ENCODE measurements at places on chromosomes 11 and 22.

GRCh38 chr11:70503468-70504221 lies 105.3 kb downstream of the CTTN start:
- no peak for DNase-seq

- no peak for DNase-seq
These were observed 6.2 kb upstream of the LINC01488 start for GRCh38 chr11:69475141-69475865.

- no peak for DNase-seq
These were observed 13.1 kb downstream of the PTPN5 start for GRCh38 chr11:18778468-18778867.

DNA sequence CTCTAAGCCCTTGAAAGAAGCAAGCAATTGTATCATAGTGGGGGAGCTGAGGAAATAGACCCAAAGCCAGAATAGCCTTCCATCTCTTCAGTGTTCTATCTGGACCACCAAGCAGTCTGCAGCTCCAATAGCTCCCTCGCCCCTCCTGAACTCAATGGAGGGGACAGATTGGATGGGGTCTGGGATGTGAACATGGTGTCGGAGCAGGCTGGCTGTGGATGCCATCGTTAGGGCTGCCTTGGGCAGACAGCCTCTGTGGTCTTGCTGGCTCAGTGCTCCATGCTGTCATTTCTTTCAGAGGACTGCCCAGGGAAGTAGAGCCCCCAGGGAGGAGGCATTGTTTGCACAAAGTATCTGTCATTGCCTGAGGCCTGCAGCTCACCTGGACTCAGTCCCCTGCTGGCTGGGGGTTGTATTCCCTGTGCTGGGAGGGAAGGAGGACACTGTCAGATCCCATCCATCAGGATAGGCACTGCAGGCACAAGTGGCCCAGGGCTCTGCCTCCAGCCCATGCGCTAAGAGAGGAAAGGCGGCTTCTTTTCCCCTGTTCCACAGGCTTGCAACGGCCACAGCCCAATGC lies 537.7 kb downstream of the BUD13 start:
- no peak for DNase-seq

GRCh38 chr11:95512682-95513081 lies 276.9 kb downstream of the FAM76B start:
- DNase-seq = peak; percentile 95

- no peak for DNase-seq
These were observed 23.7 kb downstream of the WBP2NL start for GRCh38 chr22:42022162-42022847.

- DNase-seq = no peak
These were observed 1717.1 kb upstream of the RAG2 start for GRCh38 chr11:38315151-38315550.

- DNase-seq = peak; percentile 96
These were observed 749 bp upstream of the BEST1 start for GRCh38 chr11:61949169-61950034.

GRCh38 chr22:42984397-42984796 lies 30.6 kb downstream of the PACSIN2 start:
- no peak for DNase-seq

- DNase-seq = no peak
These were observed 148.0 kb downstream of the CTTN start for GRCh38 chr11:70546191-70546940.

GRCh38 chr11:107898270-107898669 lies 30.0 kb upstream of the RAB39A start:
- DNase-seq = peak; percentile 46

GRCh38 chr11:2655834-2656622 lies 43.8 kb downstream of the KCNQ1OT1 start:
- peak; percentile 70 for DNase-seq

DNA sequence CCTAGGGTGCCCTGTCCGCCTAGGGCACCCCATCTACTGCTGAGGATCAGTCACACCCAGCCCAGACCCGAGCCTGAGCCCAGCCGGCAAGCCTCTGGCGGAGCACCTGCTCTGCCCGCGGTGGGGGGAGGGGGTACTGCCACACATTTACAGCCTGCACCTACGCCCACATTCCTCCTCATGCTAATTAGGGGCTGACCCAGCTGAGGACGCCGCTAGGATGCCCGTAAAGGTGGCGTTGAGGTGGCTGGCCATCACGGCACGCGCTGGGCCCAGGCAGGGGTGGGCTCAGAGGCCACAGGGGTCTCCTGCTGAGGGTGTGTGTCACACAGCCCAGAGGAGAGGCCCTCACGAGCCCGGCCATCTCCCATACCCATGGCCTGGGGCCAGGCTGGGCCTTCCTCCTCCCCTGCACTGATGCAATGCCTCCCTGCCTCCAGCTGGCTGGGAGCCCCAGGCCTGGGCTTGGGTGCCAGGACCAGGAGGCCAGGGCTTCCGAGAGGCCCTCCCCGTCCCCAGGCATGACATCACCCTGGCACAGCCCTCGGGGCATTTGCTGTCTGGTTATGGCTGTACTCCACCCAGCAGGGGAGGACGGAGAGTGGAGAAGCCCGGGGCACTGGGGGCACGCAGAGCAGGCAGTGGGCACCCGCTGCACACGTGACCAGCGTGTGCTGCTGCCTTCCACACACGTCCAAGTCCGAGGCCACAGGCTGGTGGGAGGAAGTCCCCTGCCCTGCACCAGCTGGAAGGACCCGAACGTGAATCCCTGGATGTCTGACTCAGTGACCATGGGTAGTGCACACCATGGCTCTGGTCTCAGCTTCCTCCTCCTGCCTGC lies 12.7 kb downstream of the DUSP8 start:
- peak; percentile 43 for DNase-seq

- peak; percentile 68 for DNase-seq
These were observed 1.3 kb upstream of the TM7SF2 start for GRCh38 chr11:65110354-65110861.

- peak; percentile 62 for DNase-seq
These were observed 632.6 kb upstream of the KIRREL3 start for GRCh38 chr11:127632976-127633680.
